ENCODE measurements at places on chromosomes 4 and X.

DNA sequence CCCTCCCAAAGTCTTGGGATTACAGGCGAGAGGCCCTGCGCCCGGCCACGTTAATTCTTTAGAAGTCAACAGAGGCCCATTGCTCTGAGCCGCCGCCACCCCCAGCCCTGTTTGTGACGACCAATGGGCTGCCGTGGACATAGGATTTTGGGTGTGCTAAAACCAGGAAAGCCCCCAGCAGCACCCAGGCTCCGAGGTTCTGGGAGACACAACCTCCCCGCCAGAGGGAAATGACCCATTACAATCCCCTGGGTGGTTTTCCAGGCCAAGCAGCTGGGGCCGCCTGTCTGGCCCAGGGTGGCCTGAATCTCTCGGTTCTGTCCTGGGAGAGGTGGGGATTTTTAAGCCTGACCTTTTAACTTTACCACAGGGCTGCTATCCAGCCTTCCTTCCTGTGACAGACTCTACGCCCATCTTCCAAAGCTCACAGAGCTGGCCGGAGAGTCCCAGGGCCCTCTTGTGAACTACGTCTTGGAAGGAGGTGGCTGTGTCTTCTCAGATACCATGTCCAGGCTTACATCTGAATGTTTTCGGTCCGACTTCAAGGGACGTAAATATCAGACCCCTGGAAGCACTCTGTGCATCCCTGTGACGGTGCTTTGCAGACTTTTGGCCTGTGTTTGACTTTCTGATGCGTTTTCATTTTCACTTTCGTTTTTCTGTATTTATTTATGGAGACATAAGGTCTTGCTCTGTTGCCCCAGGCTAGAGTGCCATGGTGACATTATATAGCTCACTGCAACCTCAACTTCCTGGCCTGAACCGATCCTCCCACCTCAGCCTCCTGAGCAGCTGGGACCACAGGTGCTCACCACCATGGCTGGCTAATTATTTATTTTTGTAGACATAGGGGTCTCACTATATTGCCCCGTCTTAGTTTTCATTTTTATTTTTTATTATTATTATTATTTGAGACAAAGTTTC, 36.0 kb downstream of the P2RY8 start:
- no peak for DNase-seq

DNA sequence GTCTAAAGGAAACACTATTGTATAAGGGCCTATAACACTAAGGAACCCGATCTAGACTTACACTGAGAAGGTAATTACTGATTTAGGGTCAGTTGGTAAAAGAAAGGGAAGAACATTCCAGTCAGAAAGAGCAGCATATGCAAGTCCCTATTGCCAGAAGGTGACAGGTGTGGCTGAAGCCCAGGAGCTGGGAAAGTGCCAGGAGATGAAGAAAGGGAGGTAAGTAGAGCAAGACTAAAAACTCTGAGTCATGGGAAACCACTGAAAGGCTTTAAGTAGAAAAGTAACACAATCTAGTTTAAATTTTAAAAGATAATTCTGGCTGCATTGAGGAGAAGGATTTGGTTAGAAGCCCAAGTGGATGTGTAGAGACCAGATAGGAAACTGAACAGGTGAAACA, 77.7 kb upstream of the INTU start:
- no peak for DNase-seq

- no peak for DNase-seq
Observed at GRCh38 chr4:162016219-162016618, 147.6 kb downstream of the FSTL5 start.

GRCh38 chr4:102318105-102318504, 27.2 kb downstream of the SLC39A8 start:
- DNase-seq = no peak

- no peak for DNase-seq
Observed at GRCh38 chr4:73387552-73387951, 16.5 kb upstream of the ALB start.

GRCh38 chr4:67520141-67520540, 25.2 kb downstream of the CENPC start:
- DNase-seq = no peak

DNA sequence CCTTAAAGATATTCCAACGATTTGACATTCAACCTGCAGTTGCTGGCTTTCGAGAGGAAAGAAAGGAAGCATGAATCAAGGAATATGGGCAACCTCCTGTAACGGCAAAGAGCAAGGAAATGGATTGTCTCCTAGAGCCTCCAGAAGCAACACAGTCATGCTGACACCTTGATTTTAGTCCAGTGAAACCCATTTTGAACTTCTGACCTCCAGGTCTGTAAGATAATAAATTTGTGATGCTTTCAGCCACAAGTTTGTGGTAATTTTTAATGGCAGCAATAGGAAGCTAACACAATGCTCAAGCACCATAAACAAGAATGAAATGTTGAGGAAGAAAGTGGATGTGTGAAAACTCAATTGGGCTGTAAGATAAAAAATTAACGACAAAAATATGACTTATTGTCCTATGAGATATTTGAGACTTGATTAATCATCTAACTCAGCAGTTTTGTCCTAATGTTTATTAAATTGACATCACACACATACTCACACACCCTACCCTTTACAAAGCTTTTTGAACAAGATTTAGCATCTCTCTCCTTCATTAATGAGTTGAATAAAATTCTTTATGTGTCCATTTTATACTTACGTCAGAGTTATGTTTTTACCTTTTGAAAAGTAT, 857.2 kb upstream of the INTU start:
- no peak for DNase-seq

DNA sequence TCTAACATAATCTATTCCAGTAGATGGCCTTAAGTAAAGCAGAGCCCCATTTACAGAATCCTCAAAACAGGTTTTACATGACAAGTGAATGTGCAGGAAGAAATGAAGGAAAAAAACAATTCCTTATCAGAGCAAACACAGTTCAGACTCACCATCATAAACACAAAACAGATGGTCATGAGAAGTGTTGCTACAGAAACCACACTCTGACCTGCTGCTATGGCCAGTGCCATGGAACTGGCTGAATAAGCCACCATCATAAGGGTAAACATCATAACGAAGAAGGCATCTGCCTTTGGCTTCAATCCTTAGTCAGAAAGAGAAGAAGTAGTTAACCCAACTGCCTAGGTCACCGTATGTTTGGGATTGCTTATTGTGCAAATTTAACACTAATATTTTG, 61.1 kb downstream of the ABCG2 start:
- DNase-seq = no peak

DNA sequence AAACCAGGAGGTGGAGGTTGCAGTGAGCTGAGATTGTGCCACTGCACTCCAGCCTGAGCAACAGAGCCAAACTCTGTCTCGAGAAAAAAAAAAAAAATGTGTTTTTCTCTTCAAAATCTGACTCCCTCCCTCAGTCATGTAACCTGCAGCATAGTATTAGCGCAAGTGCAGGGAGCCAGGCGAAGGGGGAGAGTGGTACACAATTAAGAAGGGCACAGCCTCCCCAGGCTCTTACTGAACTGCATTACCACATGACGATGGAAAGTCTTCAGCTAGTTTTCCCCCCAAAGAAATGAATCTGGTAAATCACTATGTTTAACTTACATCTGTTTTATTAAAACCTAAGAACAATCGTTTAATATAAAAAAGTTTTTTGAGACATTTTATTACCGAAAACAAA, 32.4 kb downstream of the PALLD start:
- no peak for DNase-seq

GRCh38 chrX:31893525-31893924, 821.7 kb upstream of the FTHL17 start:
- DNase-seq = no peak

DNA sequence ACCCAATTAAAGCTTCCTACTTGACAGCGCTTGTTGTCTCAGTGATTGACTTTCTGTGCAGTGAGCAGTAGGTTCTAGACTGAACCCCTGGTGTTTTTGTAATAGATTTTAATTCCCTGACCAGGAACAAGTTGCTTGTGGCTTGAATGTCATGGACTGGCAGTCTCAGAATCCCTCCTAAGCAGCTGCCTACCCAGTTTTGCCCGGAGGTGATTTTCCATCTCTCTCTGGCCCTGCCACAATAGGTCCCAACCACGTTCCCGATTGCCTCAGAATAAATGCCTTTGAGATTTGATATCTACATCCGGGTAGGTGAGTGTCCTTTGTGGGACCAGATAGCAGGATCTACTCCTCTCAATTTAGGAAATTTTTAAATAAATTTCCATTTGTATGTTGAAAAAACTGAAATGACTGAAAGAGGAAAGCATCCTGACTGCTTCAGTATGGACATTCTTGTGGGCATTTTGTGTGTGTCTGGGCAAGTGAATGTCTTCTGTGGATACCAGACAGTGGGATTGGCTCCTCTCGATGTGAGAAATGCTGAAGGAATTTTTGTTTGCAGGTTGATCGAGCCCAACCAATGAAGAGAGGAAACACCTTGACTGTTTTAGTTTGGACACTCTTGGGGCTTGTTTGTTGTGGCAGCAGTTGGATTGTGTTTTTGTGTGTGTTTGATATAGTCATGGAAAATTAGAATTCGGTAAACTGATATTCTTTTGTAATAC, 1607.4 kb downstream of the C4orf33 start:
- DNase-seq = no peak

GRCh38 chr4:89067417-89067816, 10.4 kb upstream of the FAM13A start:
- no peak for DNase-seq

GRCh38 chrX:6383488-6383887, 151.4 kb downstream of the VCX3A start:
- DNase-seq = no peak

GRCh38 chr4:76732246-76732645, 165.7 kb downstream of the SOWAHB start:
- no peak for DNase-seq

- DNase-seq = peak; percentile 8
Observed at GRCh38 chrX:152343306-152343705, 107.8 kb downstream of the GABRA3 start.

- no peak for DNase-seq
Observed at GRCh38 chrX:152117305-152117704, 21.1 kb downstream of the MAGEA10 start.

DNA sequence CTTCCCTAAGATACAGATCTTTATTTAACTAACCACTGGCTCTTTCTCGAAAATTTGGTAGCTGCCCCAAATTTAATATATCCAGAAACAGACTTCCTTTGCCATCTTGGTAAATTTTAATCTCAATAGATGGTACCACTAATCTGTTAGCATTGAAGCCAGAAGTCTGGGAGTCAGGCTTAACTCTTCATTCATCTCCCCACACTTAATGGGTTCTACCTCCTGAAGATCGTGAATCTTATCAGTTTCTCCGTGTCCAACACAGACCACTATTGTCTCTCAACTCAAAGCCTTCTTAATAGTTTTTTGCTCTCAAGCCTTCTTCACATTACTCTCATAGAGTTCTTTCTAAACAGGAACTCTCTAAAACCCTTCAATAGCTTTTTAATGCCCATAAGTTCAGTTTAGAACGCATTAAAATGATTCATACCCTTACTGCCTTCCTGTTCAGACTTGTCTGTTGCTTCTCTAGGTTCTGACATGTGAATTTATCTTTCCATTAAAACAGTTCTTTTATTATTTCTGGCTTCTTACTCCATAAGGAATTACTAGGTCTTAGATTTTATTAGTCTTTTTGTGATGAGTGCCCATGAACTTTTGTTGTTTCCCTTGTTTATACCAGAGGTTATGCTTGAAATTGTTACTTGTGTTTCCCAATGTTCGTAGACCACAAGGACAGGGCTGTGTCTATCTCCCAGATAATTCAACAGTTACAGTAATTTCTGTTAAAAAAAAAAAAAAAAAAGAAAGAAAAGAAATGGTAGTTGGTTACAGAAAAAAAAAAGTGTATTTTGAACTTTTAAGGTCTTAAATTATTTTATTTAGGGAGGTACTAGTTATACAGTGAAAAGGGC, 54.7 kb downstream of the SMARCAD1 start:
- peak; percentile 82 for DNase-seq

GRCh38 chr4:3607690-3608552, 75.7 kb upstream of the LRPAP1 start:
- DNase-seq = no peak

- no peak for DNase-seq
Observed at GRCh38 chr4:504076-504475, 5.1 kb downstream of the PIGG start.

GRCh38 chr4:94758141-94758699, 465 bp downstream of the BMPR1B start:
- no peak for DNase-seq

All from COLO829 (cell line).